ENCODE measurements at places on chromosomes 11 and 22. TPM values are rescaled to one million over a fixed set of nuclear protein-coding genes. Genes with fewer than 3 reads are reported as not detected.

- ATAC-seq: no peak
Observed at GRCh38 chr11:78190374-78190773, 1.7 kb downstream of the USP35 start.

DNA sequence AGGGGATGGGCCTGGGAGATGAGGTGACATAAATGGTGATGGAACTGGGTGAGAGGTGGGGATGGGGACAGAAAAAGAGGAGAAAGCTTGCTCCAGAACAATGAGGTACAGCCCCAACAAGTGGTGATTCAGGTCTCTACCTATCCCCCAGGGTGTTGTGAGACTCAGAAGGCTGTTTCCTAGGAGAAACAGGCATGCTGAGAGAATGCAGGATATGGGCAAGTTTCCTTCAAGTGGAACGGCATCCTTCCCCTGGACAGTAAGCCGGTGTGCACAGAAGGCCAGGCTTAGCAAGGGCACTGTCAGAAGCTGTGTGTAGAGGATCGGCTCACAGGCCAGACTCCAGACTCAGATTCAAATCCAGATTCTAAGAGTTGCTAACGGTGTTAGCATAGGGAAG is 34.1 kb upstream of the CRTAM start:
- ATAC-seq: no peak

GRCh38 chr11:122796128-122796717 is 42.1 kb upstream of the CRTAM start:
- no peak for ATAC-seq

DNA sequence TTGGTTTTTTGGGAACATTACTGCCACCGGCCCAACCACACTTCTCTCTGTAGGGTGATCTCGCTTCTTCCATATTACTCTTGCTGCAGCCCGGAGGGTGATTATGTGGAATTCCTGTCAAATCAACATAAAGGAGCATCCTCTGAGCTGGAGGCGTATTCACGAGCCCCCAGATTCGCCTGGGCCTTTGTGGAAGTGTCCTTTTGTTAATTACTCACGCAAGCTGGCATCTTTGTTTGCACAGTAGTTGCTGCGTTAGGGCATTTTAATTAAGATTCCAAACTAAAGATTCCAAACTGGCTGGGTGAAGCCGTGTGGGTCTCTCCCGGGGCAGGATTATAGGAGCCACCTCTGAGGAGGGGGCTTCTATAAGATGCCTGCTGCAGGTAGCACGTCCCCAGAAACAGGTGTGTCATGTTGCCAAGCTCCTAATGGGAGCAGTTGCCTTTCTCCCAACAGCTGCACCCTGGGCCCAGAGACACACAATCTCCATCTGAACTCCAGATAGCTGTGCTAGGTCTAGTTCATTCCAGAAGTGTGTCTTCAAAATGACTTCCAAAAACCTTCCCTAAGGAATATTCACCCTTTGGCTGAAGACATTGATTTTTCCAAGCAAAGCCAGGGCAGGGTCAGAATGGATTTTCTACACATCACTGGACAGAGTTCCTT is 40.9 kb downstream of the SHISAL1 start:
- no peak for ATAC-seq

DNA sequence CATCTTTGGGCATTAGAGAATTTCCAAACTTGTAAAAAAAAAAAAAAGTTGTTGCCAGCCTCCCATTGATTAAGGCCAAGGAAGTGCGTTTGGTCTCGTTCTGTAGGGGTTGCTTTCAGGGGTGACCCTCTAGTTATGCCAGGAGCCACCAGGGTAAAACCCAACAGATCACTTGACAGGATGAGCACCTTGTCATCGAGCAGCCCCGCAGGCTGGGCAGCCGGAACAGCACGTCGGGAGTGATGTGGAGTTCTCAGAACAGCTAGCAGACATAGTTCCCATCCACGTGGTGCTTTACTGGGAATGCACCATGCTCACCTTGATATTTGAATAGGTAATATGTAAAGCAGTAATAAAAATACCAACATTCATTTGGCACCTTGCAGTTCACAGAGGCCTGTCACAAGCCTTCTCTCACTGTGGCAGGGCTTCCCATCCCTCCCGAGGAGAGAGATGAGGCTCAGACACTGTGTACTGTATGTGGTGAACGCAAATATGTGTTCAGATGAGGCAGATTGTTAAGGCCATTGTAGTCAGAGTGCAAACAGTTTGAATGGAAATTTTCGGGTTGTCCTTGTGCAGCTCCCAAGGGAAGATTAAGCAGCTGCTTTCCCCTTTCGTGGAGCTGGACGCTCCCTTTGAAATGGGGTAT is 70.9 kb upstream of the SORL1-AS1 start:
- ATAC-seq: no peak

DNA sequence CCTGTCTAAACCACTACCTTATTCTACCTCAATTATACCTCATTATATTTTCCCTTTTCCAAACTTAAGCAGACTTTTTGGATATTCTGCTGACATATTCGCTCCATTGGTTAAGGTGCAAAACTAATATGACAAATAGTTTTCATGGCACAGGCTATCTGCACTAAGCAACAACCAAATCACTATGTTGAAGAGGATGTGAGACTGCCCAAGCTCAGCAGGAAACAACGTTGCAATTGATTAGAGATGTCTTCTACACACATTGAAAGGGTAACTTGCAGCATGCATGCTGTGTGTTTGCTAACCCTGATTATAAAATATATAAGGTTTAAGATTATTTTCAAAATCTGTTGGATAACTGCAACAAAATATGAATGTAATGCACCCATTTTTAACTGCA is 61.6 kb downstream of the STK33 start:
- ATAC-seq: no peak

- no peak for ATAC-seq
Observed at GRCh38 chr11:102592634-102593581, 32.2 kb downstream of the MMP20 start.

GRCh38 chr11:17991783-17992433 is 20.9 kb downstream of the SERGEF start:
- ATAC-seq: peak; percentile 58

- ATAC-seq: no peak
Observed at GRCh38 chr11:117160826-117161225, 16.7 kb downstream of the PAFAH1B2 start.

- no peak for ATAC-seq
Observed at GRCh38 chr22:36175892-36176291, 15.3 kb upstream of the APOL3 start.

DNA sequence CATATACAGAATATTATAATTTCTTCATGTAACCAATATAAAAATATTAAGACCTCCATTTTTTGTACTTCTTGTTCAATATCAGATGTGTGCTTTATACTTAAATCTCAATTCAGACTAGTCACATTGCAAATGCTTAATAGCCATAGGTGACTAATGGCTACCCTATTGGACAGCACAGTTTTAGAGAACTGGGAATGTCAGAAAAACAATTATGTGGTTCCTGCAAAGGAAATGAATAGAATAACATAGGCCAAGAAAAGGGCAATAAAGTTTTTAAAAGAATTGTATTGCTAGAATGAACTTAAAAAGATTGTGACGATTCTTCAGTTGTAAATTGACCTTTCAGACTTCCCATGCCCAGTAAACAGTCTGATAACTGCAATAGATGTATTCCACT is 843.0 kb downstream of the METTL15 start:
- no peak for ATAC-seq

DNA sequence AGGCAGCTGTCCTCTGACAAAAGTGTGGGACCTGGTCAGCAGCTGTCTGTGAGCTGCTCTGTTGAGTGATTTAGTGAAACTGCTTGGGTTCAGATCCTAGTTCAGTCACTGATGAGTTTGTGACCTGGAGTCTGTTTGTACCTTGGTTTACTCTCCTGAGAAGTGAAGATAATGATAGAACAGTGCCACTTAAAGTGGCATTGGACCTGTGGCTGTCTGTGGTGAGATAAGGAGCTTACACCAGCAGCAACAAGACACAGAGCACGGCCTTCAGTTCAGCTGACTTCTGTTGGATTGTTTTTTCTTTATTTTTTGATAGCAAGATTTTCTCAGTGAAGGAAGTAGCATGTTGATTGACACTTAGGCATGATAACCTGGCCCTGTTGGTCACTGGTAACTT is 46.2 kb upstream of the CTTN start:
- no peak for ATAC-seq

The SPTBN2 gene
- total RNA-seq: 19.5 TPM

The HEPHL1 gene
- not detected for total RNA-seq
